ENCODE measurements at places on chromosomes 7 and 10.

GRCh38 chr10:127679642-127680255 lies 57.2 kb upstream of the FOXI2 start:
- DNase-seq: no peak

DNA sequence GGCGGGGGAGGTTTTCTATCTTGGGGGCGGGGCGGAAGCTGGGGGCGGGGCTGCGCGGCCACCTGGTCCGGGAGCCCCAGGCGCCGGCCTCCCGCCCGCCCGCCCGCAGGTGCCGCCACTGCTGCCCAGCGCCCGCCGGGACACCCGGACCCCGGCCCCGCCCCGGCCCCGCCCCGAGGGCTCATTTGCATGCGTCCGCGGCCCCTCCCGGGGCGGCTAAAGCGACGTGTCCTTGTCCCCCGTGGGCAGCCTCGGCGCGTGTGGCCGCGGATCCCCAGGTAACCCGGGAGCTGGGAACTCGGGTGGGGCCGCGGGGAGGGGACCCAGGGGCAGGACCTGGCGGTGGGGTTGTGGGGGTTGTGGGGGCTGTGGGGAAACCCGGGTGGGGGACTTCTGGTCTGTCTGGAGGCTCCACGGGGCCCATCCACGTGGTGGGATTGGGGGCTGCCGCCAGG lies at the start of gene BHLHA15:
Gene BHLHA15 (plus strand): TSS at position 219 of the 455 bp plus-strand sequence. CDS start 871 bp downstream, outside the sequence.
- DNase-seq: peak; percentile 19

DNA sequence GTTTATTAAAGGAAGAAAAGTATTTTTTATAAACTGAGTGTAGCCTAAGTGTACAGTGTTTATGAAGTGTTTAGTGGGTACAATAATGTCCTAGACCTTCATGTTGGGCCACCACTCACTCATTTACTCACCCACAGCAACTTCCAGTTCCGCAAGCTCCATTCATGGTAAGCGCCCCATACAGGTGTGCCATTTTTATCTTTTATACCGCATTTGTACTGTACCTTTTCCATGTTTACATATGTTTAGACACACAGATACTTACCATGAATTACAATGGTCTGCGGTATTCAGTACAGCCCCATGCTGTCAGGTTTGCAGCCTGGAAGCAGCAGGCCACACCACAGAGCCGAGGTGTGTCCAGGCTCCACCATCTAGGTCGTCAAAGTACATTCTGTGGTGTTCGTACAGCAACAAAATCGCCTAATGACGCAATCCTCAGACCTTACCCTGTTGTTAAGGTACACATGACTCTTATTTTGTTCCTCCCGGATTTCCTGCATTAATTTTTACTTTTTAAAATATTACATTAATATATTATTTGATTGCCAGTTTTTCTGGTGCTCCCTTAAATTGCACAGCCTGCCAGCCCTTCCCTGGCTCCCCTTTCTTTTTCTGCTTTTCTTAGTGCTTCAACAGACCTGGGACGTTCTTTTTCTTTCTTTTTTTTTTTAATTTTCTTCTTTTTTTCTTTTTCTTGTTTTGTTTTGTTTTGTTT lies 881 bp upstream of the SSBP1 start:
- DNase-seq: peak; percentile 45

DNA sequence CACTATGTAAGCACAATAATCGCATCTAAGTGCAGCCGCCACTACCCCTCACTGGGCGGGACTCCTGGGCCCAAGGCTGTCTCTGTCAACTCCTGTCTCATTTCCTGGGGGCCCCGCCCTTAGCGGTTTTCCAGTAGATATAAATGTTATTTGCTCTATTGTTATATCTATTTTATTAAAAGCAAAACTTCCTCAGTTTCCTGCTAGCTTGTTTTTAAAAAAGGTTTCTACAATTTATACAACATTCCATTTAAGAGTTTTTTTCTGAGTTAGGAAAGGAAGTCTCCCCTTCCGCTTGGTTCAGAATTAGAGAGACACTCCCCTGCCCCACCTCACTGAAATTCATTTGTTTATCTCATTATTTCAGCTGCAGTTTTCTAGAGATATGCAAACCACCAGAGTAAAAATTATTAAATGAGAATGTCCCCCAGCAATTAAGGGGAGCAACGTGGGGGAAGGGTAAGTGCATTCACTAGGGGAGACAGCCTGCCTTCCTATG lies 82.7 kb downstream of the RAMP3 start:
- peak; percentile 66 for DNase-seq

DNA sequence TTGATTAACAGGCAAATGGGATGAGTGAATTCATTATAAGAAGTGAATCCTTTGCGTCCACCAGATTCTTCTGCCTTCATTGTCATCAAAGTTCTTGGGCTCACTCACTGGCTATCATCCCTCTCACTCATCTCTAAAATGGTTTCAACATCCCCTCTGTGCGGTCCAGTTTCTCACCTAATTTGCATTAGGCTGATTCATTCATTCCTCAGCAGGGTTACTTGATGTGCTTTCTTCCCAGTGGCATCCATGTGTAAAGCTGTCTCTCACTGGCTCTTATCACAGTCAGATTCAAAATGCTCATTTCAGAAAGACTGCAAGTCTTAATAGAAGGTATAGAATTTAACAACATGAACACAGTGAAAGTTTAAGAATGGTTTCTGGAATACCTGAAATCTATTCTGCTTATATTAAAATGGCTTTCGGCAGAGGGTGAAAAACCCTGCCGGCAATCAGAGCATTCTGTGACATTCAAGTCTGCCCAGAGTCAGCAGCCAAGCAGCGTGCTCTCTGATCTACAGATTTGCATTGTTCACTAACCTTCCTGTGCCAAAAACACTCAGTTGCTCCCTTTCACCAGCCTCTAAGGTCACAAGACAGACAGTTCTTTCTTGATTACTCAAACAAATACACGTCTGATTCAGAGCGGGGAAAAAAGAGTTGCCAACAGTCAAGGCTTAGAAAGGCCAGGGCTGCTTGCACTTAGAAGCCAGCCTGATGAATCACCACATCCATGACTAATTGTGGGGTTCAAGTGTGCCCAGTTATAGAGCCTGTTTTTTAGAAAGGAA lies 106.7 kb downstream of the TES start:
- DNase-seq: peak; percentile 89

GRCh38 chr7:132783824-132784223 lies 207.6 kb upstream of the PLXNA4 start:
- peak; percentile 6 for DNase-seq

GRCh38 chr10:47336387-47337134 lies 11.6 kb upstream of the RBP3 start:
- no peak for DNase-seq

DNA sequence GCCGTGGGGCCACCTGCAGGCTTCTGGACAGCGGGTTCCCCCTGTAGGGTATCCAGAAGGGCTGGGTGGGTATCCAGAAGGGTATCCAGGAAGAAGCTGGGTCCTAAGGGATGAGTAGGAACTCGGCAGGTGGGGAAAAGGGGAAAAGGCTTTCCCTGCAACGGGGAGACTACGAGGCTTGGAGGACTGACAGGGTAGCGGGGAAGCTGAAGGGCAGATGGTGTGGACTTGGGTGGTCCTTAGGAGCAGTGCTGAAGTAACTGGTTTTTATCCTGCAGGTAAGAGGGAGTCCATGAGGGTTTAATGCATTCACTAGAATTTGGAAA lies 525 bp downstream of the UBE2D4 start:
- DNase-seq: no peak

DNA sequence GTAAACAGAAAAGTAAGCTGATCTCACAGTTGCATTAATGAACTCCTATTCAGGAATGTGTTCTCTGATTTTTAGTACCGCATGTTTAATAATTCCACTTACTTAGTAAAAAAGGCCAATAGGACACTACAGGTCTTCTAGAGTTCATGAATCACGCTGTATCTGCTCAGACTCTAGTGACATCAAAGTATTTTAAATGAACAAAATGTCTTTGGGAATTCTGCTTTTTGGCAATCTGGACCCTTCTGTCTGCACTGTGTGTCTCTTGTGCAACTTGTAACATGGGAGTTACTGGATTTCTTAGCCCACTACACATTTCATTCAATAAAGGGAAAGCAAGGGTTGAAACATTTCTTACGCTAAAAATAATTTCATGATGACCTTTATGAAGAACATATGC lies 50.2 kb downstream of the RABGEF1 start:
- no peak for DNase-seq

DNA sequence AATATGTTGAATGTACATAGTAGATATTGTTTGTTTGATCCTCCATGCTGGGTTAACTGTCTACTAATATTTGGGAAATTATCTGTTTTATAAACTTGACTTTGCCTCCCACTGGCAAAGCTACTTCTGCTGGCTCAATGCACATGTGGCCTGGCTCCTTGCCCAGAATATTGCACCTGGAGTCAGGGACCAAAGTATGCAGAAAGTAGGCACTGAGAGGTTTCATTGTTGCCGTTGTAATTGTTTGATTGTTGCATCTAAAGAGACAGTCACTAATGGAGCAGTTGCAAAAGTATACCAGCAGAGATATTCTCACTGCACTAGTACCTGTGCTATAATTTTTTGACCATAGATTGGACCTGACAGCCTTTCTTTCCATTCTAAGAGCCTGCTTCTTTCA lies 137.8 kb upstream of the CNTNAP2 start:
- no peak for DNase-seq

DNA sequence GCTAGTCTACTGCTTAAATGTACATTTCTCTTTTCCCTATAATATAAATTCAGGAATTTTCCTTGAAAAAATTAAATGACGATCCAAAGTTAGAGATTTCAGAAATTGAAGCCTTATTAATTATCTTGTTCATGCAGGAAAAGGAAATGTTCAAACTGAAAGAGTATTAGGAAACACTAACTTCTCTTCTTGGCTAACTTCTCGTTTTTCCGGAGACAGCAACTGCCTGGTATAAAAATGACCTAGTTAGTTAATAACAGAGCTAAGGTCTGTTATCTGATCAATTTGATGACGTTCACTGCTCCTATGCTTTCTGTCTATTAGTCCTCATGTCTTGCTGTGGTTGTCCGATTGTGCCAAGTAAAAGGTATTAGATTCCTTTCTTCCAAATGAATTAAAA lies 212.5 kb downstream of the DGKB start:
- no peak for DNase-seq

DNA sequence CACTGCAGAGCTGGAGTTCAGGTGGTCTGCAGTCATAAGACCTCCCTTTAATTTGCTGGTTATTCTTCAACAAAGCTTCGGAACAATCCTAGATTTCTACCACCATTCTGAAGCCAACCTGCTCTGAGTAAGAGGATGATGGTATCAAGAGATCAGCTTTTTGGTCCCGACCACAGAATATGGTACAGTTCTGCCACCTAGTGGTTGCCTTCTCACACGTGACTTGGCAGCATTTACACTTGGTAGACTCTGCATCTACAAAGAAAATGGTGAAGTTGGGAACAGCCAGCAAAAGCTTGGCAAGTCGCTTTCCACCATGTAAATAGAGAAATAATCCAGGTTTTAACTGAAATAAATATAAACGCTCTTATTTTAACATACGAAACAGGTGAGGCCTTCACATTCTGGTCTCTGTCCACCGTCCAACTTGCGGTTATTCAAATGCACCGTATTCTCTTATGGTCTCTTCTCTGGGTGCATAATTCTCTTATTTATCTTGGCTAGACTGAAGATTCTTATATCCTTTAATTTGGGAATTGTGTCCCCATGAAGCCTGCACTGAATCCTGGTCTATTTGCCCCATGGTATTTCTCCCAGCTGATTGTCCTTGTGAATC lies 173.9 kb upstream of the GRM3 start:
- peak; percentile 69 for DNase-seq

DNA sequence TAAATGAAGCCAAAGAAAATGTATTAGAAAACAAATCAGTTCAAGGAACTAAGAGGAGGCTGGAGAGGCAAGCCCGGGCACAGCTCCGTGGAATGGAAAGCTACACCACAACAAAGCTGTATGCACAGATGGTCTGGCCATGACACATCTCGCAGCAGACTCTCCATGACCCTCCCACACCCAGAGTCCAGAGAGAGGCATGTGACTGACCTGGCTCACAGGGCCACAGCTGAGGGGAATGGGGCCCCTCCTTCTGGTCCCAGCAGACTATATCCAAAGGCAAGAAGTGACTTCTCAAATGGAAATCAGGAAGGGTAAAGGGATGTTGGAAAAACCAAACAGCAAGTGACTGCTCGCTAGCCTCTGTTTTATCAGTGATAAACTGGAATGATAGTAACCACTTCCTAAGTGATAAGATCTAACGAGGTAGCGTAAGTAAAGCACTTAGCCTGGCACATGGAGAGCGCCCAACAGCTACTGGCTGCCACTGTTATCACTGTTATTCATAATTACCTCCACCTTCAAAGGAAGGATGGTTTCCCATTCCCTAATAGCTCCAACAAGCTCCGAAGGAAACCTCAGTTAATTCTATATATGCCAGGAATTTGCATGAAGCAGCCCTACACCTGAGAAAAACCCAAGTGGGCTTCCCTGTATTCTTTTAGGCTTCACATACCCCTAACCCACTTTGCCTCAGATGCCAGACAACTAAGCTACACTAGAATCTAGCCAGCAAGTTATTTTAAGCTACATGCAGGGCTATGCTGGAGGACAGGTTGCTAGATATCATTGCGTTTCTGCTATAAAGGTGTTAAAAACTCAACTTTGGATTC lies 8.4 kb downstream of the OSBPL3 start:
- DNase-seq: peak; percentile 90

- DNase-seq: no peak
Observed at GRCh38 chr10:51386248-51386885, 312.1 kb downstream of the PRKG1 start.

- DNase-seq: no peak
Observed at GRCh38 chr7:38743899-38744298, 112.7 kb upstream of the AMPH start.

GRCh38 chr10:58651040-58651439 lies 138.4 kb downstream of the BICC1 start:
- no peak for DNase-seq

DNA sequence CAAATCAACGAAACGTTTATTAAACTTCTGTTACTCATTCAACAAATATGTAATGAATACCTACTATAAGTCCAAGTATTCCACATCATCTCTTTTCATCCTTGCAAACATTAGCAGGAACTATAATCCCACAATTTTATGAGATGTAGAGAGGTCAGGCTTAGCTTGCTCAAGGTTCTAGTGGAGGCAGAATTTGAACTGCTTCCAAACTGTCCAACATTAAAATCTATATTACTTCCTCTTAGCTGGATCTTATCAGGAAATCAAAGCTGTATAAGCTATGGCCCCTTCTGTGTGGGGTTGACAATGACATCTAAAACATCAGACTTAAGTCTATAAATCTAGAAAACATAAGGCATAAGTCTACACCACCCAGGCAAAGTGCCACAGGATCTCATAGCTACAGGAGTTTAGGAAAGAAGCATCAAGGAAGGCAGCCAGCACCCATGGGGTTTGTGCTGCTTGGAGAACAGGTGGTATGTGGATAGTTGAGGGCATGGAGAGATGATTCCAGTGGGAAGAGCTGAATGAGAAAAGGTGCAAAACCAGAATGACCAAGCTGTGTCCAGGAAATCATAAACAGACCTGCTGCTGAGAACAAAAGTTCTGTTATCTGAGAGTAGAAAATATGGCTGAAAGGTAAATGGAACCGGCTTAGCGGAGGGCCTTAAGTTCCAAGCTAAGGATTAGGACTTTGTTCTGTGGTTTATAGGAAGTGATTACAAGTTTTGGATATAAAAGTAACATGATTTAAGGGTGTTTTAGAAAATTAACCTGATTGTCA lies 34.5 kb downstream of the PAPSS2 start:
- DNase-seq: no peak

GRCh38 chr10:132319853-132320653 lies 11.9 kb upstream of the LRRC27 start:
- DNase-seq: peak; percentile 73

- DNase-seq: no peak
Observed at GRCh38 chr10:13685885-13686284, 99.1 kb downstream of the PRPF18 start.
